ENCODE measurements at places on chromosomes 16 and 17. TPM values are rescaled to one million over a fixed set of nuclear protein-coding genes. Genes with fewer than 3 reads are reported as not detected.

Gene SPATA2L
- 6.4 TPM for total RNA-seq

Gene GINS3
- total RNA-seq = 1.0 TPM

Gene EPX
- total RNA-seq = not detected

Gene WWP2
- 16.4 TPM for total RNA-seq

Gene NPIPB13
- total RNA-seq = 1.7 TPM
